ENCODE measurements at places on chromosomes 16 and 17.

GRCh38 chr17:43360376-43360738 is 38.4 kb upstream of the ARL4D start:
- DNase-seq, result peak; percentile 64

DNA sequence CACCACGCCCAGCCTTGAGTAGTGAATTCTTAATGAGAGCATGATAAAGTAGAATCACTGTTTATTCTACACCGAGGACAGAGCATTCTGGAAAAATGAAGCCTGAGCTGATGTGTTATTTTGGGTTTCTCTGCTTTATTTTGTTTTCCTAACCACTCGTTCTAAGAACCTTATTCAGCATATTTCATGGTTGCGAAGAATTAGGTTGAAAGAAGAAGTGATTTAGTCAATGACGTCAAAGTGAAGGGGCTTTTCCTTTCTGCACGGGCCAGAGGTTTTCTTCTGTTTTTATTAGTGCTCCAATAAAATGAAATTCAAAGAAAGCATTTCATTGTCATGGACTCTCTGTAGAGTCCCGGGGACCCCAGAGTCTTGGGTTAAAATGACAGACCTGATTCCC is 178.5 kb downstream of the MAF start:
- no peak for DNase-seq

GRCh38 chr16:29237971-29238370 is 168.5 kb downstream of the NPIPB11 start:
- DNase-seq, result no peak

GRCh38 chr16:66746682-66747081 is 4.7 kb downstream of the DYNC1LI2 start:
- no peak for DNase-seq

GRCh38 chr16:70699696-70700095 is 13.8 kb upstream of the MTSS2 start:
- DNase-seq, result no peak

Measured in NCI-H226 (cell line).